ENCODE measurements at places on chromosomes 5 and 9. TPM values are rescaled to one million over a fixed set of nuclear protein-coding genes. Genes with fewer than 3 reads are reported as not detected.
A peak's percentile ranks its signal among the peaks of the same experiment; 100 is the strongest.

The CDH6 gene
- 55.5 TPM for total RNA-seq

The FOXD4L3 gene
- total RNA-seq = not detected

The SMIM33 gene
- total RNA-seq = not detected

- no peaks in the 10 kb centered on the region for H3K27me3 ChIP-seq
- no peak overlapping the region for H3K4me3 ChIP-seq
- H3K4me1 ChIP-seq = no peaks in the 10 kb centered on the region
These were observed 258.1 kb upstream of the IRX2 start for GRCh38 chr5:3009605-3010004.

DNA sequence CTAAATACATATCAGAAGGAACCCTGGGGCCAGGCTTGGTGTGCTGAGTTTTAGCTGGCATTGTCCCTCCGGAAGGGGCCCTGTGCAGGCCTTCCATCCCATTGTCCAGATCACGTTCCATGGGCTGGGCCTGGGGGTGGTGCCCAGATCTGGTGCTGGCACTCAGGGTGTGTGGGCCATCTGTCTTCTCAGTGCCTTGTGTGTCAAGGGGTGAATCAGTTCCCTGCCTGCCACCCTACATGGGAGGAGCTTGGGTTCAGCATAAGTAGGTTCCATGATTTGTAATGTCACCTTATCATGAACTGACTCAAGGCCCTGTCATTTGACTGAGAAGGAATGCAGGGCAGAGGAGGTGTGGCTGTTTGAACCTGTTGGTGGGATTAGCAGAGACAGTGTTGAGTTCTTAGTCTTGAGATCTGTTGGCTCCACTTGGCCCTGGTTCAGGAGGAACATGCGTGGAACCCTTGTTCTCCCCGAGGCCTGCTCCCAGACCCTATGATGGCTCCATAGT, 176.8 kb downstream of the MACROH2A1 start:
- DNase-seq = peak; percentile 55
- H3K4me3 ChIP-seq = no peak overlapping the region
- H3K36me3 ChIP-seq = no peaks in the 10 kb centered on the region

- H3K4me3 ChIP-seq = no peak overlapping the region
- H3K36me3 ChIP-seq = peaks cover 34% of the 10 kb centered on the region
- H3K27ac ChIP-seq = peak overlapping the region; percentile 65
These were observed 62.6 kb upstream of the LRRTM2 start for GRCh38 chr5:138937392-138938387.

DNA sequence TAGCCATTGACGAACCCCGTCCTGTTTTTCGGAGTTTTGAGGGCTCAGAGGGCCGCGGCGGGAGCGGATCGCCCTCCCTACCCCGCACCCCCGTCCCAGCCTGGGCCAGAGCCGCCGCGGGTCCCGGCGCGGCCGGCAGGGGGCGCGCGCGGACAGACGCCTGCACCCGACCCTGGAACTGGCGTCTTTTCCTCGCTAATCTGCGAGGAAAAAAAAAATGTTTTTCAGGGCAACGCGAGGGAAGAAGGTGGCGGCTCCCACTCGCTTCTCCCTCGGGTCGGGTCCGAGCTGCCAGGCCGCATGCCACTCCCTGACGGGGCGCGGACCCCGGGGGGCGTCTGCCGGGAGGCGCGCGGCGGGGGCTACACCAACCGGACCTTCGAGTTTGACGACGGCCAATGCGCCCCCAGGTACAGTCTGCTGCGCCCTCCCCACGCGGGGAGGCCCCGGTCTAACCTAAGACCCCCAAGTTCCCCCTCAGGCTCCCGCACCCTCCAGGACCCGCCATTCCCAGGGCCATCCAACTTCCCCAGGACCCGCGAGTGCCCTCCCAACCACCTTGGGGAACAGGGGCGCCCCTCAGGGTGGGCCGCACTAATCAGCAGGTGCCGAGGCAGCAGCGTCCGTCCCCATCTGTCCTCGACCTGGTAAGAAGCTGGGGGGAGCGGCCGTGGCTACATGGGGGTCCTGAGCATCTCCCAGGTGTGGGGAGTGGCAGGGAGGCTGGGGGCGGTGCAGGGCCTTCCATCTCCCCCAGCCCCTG, at the start of gene KCNT1:
TSS of gene KCNT1 (plus strand) at position 227 of the 763 bp plus-strand sequence. CDS start at position 301, 74 bp downstream.
- H3K4me3 ChIP-seq = no peak within 1 kb of the TSS
- H3K36me3 ChIP-seq = no peaks in the 10 kb centered on the region
- H3K27me3 ChIP-seq = peaks cover 4% of the 10 kb centered on the region
- H3K27ac ChIP-seq = no peak within 1 kb of the TSS
- H3K4me1 ChIP-seq = peaks cover 3% of the 10 kb centered on the region

DNA sequence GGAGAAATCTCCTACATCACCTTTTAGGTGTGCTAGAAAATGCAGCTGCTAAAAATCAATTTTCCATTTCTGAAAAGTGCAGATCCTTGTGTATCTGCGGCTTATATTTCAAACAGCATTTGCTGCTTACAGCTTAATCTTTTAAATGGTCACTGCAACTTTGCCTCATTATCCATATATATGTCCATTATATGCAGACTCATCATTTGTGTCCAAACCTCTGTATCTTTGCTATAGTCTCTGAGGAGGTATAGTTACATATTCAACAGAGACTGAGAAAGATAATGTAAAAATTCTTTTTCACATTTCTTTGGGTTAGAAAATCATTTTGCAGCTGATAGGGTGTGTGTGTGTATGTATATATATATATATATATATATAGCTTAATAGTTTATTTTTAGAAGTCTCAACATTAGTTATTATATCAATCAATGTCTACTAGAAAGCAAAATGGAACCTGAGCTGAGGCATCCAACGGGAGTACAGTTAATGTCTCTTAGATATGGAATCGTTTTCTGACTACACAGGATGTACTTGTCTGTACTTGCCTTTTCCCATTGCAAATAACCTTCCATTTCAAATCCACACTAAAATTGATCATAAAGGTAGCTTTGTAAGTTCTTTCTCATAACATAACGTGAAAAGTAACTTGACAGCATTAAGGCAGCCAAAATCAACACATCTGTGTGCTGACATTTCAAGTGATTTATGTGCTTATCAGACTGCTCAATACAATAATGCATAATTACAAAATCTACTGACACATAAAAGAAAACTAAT, 267.0 kb upstream of the HAPLN1 start:
- DNase-seq = no peak
- H3K4me1 ChIP-seq = peaks cover 10% of the 10 kb centered on the region
- H3K27me3 ChIP-seq = no peaks in the 10 kb centered on the region
- H3K36me3 ChIP-seq = peaks cover 4% of the 10 kb centered on the region
- no peak overlapping the region for H3K4me3 ChIP-seq

DNA sequence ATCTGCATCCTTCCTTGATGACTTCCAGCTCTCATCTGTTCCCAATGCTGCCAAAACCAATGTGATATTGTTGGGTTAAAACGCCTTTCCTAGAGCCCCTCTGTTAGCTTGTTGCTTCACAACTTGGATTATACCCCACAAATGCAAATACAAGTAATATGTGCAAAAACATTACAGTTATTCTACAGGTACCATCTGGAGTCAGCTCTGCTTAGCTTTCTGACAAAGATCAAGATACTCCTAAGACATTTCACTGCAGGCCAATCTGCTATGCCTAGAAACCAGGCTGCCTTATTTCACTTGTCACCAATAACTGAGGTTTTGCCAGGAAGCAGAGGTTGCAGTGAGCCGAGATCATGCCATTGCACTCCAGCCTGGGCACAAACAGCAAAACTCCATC, 36.9 kb upstream of the ACO1 start:
- H3K27me3 ChIP-seq = peaks cover 34% of the 10 kb centered on the region
- H3K4me1 ChIP-seq = no peaks in the 10 kb centered on the region
- no peak overlapping the region for H3K4me3 ChIP-seq
- H3K36me3 ChIP-seq = no peaks in the 10 kb centered on the region
- DNase-seq = no peak

GRCh38 chr5:102628441-102629175, 126.5 kb upstream of the PAM start:
- H3K4me1 ChIP-seq = peaks cover 51% of the 10 kb centered on the region
- no peak overlapping the region for H3K4me3 ChIP-seq
- DNase-seq = no peak
- peak overlapping the region; percentile 93 for H3K27ac ChIP-seq
- peaks cover 13% of the 10 kb centered on the region for H3K36me3 ChIP-seq
